Adrenal gland (tissue), 19 donors: ENCODE measurements at places on chromosomes 3 and 15. TPM values are rescaled to one million over a fixed set of nuclear protein-coding genes. Genes with fewer than 3 reads are reported as not detected.

GRCh38 chr15:38512901-38513300, 51.7 kb downstream of the RASGRP1 start:
- no peak for DNase-seq

DNA sequence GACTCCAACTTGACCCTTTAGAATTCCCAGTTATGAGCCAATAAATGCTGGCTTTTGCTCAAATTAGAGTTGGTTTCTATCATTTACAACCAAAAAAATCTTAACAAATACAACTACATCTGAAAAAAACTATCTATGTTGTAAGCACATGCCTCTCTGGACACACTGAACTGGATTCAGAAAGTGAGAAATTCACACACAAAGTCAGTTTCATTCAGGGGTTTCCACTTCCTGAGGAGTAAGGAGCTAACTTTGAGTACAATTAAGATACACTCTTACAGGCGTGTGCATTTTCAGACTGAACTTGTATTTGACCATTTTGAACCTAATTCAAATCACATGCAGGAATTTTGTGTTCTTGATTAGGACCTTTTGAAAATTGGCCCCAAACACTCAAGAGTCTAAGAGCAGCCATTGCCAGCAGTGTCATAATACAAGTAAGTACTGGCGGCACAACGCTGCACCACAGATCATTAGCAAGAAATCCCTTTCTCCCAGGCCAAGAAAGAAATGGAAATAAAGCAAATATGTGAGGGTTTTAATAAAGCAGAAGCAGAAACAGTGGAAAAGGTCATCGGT, 31.2 kb downstream of the LINS1 start:
- no peak for DNase-seq

DNA sequence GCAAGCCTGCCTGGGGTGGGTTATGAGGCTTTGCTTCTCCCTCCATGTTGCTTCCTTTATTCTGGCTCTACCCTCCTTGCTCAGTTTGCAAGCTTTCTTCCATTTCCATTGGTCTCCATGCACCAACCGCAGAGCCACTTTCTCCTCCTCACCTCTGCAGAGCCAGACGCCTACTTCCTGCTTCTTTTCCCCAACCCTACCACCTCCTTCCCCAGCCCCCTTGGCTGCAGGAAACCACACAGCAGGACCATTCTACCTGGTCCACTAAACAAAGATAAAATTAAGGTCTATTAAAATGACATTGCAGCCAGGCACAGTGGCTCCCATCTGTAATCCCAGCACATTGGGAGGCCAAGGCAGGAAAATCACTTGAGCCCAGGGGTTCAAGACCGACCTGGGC, 10.0 kb upstream of the CAV3 start:
- no peak for DNase-seq

GRCh38 chr3:45249391-45249790, 23.3 kb upstream of the TMEM158 start:
- no peak for DNase-seq

DNA sequence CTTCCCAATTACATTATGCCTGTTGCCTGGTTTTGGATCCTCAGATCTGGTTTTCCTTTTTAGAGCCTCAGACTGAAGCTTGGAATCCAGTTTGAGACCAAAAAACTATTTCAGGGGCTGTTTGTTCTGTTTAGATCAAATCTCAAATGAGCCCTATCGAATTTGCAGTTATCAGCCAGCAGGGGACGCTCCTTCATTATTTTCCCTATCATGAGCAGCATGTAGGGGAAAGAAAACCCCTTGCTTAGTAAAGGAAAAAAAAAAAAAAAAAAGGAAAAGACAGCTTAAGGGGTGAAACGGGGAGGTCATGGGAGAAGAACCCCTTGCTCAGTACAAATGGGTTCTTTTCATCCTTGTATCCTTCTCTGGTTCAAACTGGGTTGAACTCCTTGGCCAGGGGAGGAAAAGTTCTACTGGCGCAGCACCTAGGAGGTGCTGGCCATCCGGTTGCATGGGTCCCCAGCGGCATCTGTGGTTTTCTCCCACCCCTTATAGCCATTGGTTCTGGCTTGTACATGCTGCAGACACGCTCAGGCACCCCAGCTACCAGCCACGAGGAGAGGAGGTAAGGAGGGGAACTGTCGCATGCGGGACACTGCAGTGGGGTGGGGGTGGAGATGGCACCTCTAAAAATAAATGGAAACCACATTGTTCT, 1375.1 kb upstream of the ALCAM start:
- DNase-seq, result no peak

CLRN1 gene
- 27.8 TPM for total RNA-seq

CRABP1 gene
- 0.39 TPM for total RNA-seq
